Stimulated activated CD4-positive, alpha-beta T cell treated with anti-CD3 and anti-CD28 coated beads, Interleukin-4, amount 100 ng/mL, for 48 hours (primary cell): ENCODE measurements at places on chromosomes 16 and 17.

DNA sequence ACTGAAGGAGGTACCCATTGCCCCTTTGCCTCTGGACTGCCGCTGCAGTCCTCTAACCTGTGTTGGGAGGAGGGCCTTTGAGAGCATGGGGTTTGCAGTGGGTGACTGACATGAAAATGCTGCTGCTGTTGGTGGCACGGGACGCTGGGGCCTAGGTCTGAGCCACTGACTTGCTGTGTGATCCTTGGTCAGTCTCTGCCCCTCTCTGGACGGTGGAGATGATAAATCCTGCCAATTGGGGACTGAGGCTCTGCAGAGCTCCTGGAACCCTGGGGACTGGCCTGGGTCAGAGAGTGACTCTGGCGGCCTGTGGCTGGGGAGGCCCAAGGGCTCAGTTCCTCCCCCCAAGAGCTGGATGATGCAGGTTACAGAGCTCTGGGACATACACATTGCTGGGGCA lies 6.1 kb upstream of the PYDC1 start:
- no peak for DNase-seq

GRCh38 chr17:77316191-77316641 lies 175.4 kb downstream of the SEC14L1 start:
- DNase-seq, result no peak

DNA sequence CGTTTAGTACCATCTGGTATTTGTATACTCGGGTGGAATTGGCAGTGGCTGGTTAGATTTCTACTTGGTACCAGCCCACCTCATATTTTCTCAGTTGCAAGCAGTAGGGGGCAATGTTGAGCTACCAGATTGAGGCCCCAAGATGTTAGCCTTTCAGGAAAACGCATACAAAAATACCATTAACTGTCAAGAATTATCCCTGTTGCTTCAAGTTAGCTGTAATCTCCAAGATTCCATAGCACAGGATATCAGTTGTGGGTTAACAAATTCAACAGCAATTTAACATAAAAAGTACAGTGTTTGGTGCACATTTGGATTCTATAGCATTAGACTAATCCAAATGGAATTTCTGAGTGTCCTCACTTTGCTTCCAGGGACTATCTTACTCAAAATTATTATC lies 188.2 kb downstream of the FTO start:
- DNase-seq, result peak; percentile 23

- no peak for DNase-seq
These were observed 5.3 kb upstream of the WWOX start for GRCh38 chr16:78094166-78094565.

GRCh38 chr16:88471575-88471974 lies 18.5 kb downstream of the ZFPM1 start:
- DNase-seq, result no peak

- no peak for DNase-seq
These were observed 83.1 kb upstream of the CNTNAP4 start for GRCh38 chr16:76193906-76194615.

DNA sequence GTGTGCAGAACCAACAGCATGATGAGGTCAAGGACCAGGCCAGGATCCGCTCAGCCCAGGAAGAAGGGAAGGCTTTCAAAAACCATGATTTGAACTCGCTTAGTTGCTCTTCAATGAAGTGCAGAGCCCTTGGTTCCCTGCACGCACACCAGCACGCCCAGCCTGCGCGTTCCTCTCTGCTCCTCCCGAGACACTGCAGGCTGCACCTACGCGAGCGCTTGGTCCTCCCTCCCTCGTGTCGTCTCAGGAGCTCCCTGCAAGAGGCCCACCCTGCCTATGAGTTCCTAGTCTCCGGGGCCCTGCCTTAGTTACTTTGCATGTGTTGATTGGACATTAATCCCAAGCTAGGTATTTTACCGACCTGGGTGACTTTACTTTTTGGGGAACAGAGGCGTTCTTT lies 132.9 kb upstream of the TNRC6C start:
- no peak for DNase-seq

DNA sequence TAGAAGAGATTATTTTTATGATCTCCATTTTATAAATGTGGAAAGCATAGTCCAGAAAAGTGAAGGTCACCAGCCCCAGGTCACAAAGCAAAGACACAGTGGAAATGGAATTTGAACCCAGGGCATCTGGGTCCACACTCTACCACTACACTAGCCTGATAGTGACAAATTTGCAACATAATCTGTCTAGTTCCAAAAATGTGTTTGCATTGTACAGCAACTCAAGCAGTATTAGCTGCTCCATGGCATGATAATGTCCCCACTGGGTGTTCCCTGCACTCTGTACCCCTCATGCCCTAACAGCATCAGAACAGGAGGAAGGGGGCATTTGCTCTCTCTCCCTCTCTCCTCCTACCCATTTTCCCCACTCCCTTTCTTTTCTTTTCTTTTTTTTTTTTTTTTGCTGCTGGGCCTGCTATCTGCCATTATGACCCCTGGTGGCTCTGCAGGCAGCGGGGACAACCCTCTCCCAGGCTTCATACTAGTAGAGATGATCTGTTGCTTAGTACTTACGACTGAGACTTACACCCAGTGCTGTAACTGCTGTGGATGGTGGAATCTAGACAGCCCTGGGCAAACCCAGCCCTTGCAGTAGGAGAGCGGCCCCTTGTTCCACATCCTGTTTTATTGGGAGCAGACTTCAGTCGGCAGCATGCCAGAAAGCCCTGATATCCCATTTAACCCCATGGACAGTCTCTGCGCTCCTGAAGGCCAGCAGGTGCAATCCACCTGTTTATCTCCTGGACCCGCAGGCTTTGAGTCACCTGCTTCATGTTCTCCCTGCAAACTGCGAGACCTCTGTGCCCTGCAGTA lies 306.3 kb downstream of the SOX9 start:
- DNase-seq, result no peak

GRCh38 chr16:49643429-49644144 lies 212.3 kb downstream of the ZNF423 start:
- no peak for DNase-seq

GRCh38 chr17:14747603-14747950 lies 446.7 kb downstream of the HS3ST3B1 start:
- no peak for DNase-seq

GRCh38 chr16:10992797-10993196 lies 48.4 kb downstream of the CLEC16A start:
- peak; percentile 49 for DNase-seq

DNA sequence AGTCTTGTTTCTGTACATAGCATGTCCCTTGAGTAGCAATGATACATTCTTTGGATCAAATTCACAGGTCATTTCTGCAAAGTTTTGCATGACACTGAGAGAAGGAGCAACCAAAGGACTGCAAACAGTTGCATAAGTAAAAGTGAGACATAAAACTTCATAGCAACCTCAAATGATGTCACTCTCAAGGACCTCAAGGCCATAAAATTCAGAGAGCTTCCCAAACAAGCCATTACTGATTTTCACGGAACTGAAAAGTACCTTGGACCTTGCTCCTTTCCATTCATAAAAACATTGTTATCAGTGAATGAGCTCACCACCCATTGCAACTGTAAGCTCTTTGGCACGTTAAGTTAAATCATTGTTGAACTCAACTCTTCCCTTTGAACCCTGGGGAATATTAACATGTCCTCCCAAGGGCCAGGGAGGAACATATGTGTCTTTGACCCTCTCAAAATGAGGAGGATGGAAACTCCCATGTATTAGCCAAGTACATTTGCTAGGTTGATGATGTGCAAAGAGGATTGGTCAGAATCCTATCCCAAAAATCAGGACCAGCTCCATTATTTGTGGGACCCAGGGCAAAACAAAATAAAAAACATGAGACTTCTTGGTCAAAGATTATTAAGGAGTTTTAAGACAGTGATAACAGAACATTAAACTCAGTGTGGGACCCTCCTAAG lies 275.0 kb upstream of the DYNLRB2 start:
- DNase-seq, result no peak

DNA sequence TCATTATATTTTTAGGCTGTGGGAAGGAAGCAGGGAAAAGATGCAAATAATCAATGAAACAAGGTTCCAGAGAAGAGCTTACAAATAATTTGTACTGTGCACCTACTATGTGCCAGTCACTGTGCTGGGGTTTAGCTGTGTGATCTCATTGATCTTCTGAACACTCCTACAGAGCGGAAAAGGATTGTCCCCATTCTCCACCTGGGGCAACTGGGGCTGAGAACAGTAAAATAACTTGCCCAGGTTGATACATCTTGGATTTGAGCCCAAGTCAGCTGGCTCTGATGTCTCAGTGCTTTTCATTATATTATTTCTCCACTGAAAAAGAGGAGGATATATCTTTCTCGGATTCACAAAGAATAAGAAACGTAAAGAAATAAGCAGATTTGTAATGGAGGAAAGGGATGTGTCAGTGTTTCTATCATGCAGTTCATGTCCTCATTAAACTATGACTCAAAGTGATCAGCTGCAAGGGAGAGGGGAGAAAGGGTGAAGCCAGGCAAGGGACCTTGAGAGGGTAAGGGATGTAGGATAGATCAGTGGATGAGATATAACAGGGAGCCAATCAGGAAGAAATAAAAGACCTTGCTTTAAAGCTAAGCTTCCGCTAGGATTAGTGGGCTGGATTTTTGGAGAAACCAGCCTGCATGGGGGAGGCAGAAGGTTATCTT lies 143.6 kb upstream of the NOL11 start:
- DNase-seq, result no peak

DNA sequence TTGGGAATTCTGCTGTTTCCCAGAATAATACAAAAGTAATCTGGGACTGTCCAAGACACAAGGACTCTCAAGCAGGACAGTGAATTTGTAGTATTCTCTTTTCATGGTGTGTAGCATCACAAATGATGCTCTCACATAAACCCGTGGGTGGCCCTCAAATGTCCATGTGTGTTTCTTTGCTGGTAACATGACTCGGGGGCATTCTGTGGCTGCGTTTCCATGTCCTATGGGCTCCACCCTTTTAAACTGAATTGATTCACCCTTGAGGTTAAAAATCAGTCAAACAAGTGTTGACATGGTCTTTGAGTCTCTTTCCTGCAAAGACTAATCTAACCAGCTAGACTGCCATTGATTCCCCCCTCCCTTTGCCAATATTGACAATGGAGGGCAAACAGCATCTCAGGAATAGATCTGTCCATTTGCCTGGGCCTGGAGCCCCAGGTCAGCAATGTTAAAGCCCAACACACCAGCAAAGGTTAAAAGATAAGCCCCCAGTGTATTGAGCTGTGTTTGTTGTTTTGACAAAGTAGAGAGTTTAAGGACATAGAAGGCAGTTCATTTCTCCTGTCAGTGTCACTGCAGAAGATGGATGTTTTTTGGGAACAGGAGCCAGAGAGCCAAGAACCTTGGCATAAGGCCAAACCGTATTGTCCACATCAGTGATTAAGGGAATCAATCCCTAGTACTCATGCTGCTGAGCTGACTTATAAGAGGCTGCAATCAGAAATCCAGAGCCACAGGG lies 117.1 kb upstream of the COX10 start:
- DNase-seq, result no peak

DNA sequence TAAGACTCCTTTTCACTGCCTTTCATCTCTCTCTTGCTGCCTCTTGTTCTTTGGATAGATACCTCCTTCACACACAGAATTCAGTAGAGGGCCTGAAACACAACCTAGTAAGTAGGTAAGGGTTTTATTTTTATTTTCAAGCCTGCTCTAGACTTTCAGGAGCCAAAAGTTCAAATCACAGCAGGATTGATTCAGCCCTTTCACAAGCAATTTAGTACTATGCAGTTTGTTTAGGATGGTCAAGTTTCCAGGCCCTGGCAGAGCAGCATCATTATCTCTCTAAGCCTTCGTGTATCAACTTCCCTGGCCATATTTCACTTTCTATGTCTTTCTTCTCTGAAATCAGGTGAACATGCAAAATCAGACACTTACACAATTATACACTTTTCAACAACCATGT lies 148.8 kb upstream of the CORO6 start:
- no peak for DNase-seq

- no peak for DNase-seq
These were observed 30.1 kb upstream of the ABCC1 start for GRCh38 chr16:15919331-15919730.

- DNase-seq, result no peak
These were observed 9.0 kb downstream of the APOH start for GRCh38 chr17:66220079-66220835.

DNA sequence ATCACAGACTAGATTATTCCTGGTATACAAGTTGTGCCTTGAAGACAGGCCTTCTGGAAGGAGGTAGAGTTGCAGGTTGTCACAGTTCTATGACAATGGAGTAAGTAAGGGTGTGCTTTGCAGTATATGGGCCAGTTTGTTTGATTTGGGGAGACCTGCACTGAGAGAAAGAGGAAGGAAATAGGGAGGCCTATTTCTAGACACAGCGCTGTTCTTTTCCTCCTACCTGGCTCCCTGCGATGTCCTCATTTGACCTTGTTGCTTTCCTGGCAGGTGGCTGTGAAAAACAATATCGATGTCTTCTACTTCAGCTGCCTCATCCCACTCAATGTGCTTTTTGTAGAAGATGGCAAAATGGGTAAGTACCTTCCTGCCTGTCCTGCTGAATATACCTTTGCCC lies 22.5 kb upstream of the RASL10B start:
- no peak for DNase-seq

- no peak for DNase-seq
These were observed 87.1 kb downstream of the AIPL1 start for GRCh38 chr17:6347776-6348175.

GRCh38 chr17:2233441-2233947 lies 70.1 kb downstream of the SMG6 start:
- DNase-seq, result no peak

DNA sequence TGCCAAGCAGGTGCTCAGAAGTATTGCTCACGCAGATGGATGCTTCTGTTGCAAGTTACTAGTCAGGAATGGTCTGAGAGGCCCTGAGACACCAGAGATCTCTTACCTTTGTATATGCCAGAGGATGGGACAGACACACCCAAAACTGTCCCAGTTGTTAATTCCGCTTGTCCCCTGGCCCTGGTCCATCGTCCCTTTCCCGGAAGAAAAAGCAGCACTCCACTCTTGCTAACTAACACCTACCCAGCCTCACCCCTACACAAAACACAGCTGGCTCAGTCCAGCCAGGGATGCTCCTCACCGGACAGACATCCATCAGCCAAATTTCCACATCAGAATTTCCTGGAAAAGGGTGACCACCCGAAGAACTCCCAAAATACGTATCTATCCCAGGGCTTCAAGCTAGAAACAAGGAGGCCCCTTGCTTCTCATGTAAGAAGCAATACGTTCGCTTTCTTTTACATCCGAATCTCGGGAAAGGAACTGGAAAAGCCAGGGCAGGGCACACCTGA lies 2.0 kb downstream of the GAS7 start:
- DNase-seq, result no peak

- no peak for DNase-seq
These were observed 5.0 kb upstream of the SPIRE2 start for GRCh38 chr16:89823087-89823823.

- DNase-seq, result no peak
These were observed 54.5 kb upstream of the HLF start for GRCh38 chr17:55210292-55210691.

DNA sequence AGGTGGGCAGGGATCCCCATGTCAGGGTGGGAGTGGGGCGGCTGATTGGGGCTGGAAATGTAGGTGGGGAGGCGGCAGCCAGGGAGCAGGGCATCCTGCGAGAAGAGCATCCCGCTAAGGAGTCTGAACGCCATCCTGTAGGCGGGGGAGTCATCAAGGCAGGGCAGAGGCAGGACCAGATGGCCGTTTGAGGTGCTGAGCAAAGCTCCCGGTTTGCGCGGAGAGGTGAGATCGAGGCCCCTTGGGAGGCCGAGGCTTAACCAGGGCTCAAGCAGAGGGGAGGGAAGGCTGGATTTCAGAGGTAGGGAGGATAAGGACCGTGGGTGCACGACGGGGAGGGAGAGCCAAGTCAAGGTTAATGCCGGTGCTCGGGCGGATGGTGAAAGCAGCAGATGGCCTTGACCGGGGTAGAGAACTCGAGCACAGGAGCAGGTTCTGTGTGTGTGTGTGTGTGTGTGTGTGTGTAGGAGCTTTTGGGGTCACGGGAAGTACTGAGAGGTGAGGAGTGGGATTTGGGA lies 472 bp upstream of the NME2 start:
- no peak for DNase-seq
